ENCODE measurements at places on chromosomes 6 and 20.

DNA sequence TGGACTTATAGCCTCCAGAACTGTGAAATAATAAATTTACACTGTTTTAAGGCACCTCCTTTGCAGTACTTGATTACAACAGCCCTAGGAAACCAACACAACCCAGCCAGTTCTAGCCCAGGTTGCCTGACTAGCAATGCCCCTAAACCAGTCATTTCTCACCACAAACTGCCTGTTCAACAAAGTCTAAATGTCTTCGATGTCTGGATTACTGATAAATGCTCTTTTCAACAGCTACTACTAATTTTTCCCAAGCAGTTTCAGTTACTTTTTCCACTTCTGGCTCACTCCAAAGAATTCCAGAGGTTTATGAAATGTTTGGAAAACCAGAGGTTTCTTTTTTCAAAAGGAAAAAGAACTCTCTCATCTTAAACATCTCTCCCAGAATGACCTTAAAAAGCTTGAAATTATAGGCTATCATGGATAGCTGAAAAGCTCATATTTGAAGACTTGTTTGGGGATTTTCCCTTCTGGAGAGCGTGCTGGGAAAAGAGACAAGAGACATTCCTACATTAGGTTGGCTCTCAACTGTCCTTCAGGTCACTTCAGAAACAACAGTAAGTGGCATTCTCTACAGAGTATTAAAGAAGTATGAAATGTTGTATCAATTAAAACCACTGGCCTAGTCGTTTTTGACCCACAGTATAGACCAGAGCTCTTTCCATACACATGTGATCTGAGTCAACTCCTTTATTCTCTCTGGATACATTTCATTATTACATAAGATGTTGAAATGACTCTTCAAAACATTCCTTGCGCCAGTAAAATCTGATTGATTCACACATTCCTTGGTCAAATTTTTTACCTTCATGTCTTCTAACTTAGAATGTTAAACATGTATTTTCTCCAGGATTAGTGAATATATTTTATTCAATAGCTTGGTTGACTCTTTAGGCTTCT, 265.9 kb downstream of the COL12A1 start:
- no peak for DNase-seq

DNA sequence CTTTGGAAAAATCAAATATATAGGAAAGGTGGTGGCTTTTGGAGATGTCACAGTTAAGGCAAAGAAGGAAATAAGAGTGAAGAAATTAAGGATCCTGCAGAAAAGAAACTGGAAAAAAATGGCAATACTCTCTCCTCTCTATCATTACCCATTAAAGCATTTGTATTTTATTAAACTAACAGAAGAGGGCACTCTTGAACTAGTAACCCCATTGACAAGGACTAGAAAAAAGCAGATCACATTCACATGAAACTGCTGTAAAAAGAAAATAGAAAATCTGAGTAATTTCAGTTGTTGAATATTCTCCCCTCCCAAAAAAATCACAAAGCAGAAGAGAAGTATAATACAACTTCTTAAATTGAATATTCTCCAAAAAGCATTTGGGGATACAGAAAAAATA, 104.1 kb upstream of the SLC35B3 start:
- DNase-seq: peak; percentile 2

- DNase-seq: no peak
These were observed 81.6 kb upstream of the KHDRBS2 start for GRCh38 chr6:62367601-62368000.

- DNase-seq: no peak
These were observed 76.7 kb downstream of the PSMB1 start for GRCh38 chr6:170476360-170476759.

DNA sequence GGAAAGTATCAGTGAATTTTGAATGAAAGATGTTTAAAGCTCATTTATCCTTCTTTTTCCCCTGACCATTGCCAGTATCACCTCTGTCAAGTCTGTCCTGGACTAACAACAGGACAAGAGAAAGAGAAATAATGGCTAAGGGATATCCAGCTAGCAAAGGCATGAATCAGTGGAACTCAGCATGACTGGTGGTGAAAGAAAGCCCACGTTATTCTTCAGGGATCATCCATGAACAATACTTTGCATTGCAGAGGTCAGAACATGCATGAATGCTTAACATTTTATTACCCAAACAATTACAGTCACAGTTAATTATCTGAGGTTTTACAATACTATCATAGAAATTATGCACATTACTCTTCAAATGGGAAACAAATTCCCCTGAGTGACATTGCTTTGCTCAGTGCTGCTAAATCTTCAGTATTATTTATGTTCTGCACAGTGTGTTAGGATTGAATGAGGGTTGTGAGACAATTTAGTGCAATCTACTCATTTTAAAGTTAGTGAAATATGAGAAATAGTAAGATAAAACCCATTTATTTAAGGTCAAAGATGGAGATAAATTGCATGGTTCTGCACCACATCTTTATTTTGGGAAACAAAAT, 350.7 kb downstream of the KHDRBS2 start:
- no peak for DNase-seq

- DNase-seq: peak; percentile 27
These were observed 87.5 kb downstream of the ZFP64 start for GRCh38 chr20:52103913-52104545.

DNA sequence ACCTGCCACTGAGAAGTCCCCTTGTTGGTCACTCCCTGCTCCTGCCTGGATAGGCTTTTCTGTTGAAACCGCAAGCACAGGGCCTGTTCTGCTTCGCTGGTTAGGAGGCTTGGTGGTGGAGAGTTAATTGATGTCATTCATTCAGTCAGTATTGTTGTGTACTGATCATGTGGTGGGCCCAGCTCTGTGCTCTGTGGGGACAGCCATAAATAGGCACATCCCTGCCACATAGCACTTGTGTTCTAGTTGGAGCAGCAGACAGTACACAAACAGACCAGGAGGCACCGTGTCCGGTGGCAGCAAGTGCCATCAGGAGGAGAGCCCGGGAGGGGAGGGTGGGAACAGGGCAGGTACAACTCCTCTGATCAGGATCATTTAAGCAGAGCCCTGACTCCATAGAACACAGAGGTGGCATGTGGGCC, 155.2 kb upstream of the INSM1 start:
- DNase-seq: no peak

DNA sequence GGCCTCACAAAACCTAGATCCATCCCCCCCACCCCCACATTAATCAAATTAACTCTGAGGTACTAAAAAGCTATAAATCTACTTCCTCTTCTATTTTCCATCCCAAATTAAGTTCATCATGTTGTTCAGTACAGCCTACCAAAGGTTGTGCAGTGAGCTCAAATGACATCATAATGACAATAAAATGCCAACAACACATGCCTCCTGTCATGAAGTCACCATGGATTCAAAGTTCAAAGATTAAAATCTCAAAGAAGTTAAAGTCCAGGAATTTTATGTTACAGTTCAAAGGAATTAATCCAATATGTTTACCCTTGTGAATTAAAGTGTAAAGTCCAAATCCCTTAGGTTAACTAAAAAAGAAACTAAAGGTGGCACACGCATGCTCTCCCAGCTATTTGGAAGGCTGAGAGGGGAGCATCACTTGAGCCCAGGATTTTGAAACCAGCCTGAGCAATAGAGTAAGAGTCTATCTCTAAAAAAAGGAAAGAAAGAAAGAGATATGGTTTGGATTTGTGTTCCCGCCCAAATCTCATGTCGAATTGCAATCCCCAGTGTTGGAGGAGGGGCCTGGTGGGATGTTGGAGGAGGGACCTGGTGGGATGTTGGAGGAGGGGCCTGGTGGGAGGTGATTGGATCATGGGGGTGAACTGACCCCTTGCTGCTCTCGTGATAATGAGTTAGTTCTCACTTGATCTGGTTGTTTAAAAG, 25.7 kb upstream of the SIRT5 start:
- DNase-seq: no peak

GRCh38 chr6:119170447-119171087, 92.1 kb upstream of the FAM184A start:
- no peak for DNase-seq

- peak; percentile 30 for DNase-seq
These were observed 8.5 kb downstream of the HLA-DMB start for GRCh38 chr6:32932132-32932868.

GRCh38 chr20:32743237-32744112, at the start of gene COMMD7:
Gene COMMD7, minus strand, starts transcription at chr20:32743467. Its CDS starts 76 bp downstream, at chr20:32743391.
- peak; percentile 69 for DNase-seq

GRCh38 chr6:143949535-143949934, 58.5 kb downstream of the PLAGL1 start:
- DNase-seq: no peak

Data from AG08396 (cell line).